ENCODE measurements at places on chromosomes 2 and 18. TPM values are rescaled to one million over a fixed set of nuclear protein-coding genes. Genes with fewer than 3 reads are reported as not detected.

The TRIM54 gene
- total RNA-seq, result 0.26 TPM

The STEAP3 gene
- total RNA-seq, result 18.9 TPM

The BABAM2 gene
- total RNA-seq, result 20.5 TPM

The ZNF396 gene
- 2.6 TPM for total RNA-seq

The AQP12A gene
- total RNA-seq, result 130 TPM

The GALNT14 gene
- 6.7 TPM for total RNA-seq

The SERPINB13 gene
- not detected for total RNA-seq

The HOXD13 gene
- total RNA-seq, result not detected

The TUBA4B gene
- not detected for total RNA-seq

The SLC14A1 gene
- 3.6 TPM for total RNA-seq

The UGT1A5 gene
- not detected for total RNA-seq

The RGPD3 gene
- total RNA-seq, result not detected

DNA sequence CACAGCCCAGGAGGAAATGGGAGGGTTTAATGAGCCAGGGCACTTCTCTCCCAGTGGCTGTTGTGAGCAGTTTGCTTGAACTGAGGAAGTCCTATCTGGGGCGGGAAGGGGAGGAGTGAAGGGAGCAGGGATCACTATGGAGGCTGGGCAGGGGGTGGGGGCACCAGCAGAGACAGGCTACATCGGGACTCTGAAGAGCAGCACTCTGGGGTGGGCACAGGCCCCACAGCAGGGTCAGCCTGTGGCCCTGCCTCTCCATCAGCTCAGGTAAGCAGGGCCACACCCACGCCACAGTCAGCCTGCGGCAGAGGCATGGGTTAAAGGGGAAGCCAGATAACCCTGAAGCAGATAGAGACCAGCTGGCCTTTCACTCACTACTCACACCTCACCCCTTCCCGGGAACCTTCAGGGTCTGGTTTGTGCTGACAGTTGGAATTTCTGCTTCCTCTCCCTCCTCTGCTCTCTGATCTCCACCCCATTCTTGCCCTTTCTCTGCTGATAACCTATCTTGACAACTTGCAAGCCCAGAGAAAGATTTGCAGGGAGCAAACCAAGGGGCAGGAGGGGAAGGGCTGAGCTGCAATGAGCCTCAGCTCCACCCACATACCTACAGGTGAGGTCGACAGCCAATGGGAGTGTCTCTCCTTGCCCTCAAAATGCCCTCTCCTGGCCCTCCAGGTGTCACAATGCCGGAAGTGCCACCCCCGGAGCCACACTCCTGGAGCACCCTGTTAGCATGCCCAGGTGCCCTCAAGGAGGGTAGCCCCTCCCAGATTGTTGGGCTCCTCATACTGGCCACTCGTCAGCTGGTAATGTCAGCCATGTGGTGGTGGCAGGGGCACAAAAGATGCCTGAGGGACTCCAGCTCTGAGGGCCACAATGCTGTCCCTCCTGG lies 3.7 kb downstream of the SIGLEC15 start:
- no peak overlapping the region for H3K27ac ChIP-seq
- no peak overlapping the region for H3K4me3 ChIP-seq
- H3K36me3 ChIP-seq, result no peaks in the 10 kb centered on the region
- DNase-seq, result no peak

- no peaks in the 10 kb centered on the region for H3K36me3 ChIP-seq
- DNase-seq, result no peak
- H3K27me3 ChIP-seq, result no peaks in the 10 kb centered on the region
- no peak overlapping the region for H3K27ac ChIP-seq
- no peaks in the 10 kb centered on the region for H3K4me1 ChIP-seq
These were observed 9.5 kb upstream of the BCL2L11 start for GRCh38 chr2:111111101-111111755.

GRCh38 chr18:21865043-21865442 lies 124.5 kb downstream of the MIB1 start:
- no peak overlapping the region for H3K27ac ChIP-seq
- peaks cover 1% of the 10 kb centered on the region for H3K36me3 ChIP-seq
- H3K4me3 ChIP-seq, result no peak overlapping the region
- no peaks in the 10 kb centered on the region for H3K27me3 ChIP-seq

GRCh38 chr2:179818546-179818945 lies 42.9 kb downstream of the ZNF385B start:
- H3K27me3 ChIP-seq, result no peaks in the 10 kb centered on the region
- H3K27ac ChIP-seq, result no peak overlapping the region
- H3K4me1 ChIP-seq, result no peaks in the 10 kb centered on the region
- no peak for DNase-seq
- no peak overlapping the region for H3K4me3 ChIP-seq
- no peaks in the 10 kb centered on the region for H3K36me3 ChIP-seq

DNA sequence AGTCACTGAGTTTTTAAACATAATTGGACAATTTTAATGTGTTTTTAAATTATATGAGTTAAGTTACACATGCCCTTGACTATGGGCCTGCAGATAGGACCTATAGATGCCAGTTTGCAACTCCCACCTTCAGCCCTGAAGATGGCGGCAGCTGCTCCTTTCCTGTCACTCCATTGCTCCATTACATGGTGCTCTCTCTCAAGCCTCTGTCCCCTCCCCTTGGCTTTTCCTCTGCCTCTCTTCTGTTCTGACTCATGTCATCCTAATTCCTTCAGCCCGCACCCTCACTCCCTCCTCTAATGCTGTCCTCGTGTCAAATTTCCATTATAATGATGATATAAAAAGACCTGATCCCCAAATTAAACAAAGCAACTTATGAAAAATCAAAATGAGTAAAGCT lies 133.7 kb upstream of the HNRNPA3 start:
- H3K36me3 ChIP-seq, result no peaks in the 10 kb centered on the region
- DNase-seq, result no peak
- H3K27ac ChIP-seq, result no peak overlapping the region

GRCh38 chr2:121562269-121563176 lies 31.8 kb downstream of the RNU4ATAC start:
- H3K27me3 ChIP-seq, result no peaks in the 10 kb centered on the region
- H3K27ac ChIP-seq, result no peak overlapping the region
- H3K36me3 ChIP-seq, result no peaks in the 10 kb centered on the region
- H3K4me1 ChIP-seq, result peaks cover 21% of the 10 kb centered on the region

DNA sequence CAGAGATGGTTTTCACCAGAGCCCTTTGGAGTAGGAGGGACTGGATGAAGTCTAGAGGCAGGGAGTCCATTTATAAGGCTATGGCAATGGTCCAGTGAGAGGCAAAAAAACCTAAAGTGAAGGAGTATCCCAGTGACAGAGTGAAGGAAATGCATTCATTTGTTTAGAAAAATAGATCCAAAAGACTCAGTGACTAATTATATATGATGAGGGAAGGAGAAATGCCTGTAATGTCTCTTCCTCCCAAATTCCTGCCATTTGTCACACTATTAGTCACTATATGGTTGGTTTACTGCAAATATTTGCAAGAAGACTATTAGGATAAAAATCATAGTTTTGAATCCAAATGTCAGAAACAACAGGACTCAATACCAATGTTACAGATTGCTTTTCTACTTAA lies 104.2 kb downstream of the ZNF521 start:
- DNase-seq, result no peak
- no peaks in the 10 kb centered on the region for H3K36me3 ChIP-seq
- H3K27me3 ChIP-seq, result no peaks in the 10 kb centered on the region
- H3K27ac ChIP-seq, result no peak overlapping the region
- H3K4me3 ChIP-seq, result no peak overlapping the region
- H3K4me1 ChIP-seq, result no peaks in the 10 kb centered on the region

DNA sequence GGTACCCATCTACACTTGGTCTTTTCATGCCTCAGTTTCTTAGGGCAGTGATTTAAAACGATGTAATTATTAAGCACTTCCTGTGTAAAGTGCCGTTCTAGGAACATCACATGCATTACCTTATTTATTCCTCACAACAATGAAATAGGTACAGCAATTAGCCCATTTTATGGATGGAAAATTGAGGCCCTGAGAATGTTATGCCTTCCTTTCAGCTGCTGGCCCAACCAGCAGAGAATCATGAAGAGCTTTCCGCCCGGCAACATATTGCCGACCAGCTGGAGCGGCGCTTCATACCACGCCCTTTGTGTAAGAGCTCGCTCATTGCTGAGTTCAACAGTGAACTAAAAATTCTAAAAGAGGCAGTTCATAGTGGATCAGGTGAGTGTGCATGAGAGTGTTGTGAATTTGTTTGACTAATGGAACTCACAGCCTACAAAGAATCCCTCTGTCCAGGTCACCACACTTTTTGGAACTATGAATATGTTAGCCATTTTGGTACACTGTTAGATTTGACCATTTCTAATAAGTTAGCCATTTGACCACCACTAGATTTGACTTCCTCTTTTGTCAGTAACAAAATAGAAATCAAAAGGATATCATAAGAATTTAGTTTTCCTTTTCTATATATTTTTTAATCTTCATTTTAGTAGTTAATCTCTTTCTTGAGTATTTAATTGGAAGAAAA lies 25.6 kb upstream of the RPE start:
- no peaks in the 10 kb centered on the region for H3K27me3 ChIP-seq
- no peak overlapping the region for H3K4me3 ChIP-seq
- DNase-seq, result no peak
- H3K36me3 ChIP-seq, result no peaks in the 10 kb centered on the region

GRCh38 chr2:222268311-222268990 lies 30.3 kb downstream of the PAX3 start:
- no peak overlapping the region for H3K4me3 ChIP-seq
- no peak for DNase-seq
- H3K4me1 ChIP-seq, result no peaks in the 10 kb centered on the region

DNA sequence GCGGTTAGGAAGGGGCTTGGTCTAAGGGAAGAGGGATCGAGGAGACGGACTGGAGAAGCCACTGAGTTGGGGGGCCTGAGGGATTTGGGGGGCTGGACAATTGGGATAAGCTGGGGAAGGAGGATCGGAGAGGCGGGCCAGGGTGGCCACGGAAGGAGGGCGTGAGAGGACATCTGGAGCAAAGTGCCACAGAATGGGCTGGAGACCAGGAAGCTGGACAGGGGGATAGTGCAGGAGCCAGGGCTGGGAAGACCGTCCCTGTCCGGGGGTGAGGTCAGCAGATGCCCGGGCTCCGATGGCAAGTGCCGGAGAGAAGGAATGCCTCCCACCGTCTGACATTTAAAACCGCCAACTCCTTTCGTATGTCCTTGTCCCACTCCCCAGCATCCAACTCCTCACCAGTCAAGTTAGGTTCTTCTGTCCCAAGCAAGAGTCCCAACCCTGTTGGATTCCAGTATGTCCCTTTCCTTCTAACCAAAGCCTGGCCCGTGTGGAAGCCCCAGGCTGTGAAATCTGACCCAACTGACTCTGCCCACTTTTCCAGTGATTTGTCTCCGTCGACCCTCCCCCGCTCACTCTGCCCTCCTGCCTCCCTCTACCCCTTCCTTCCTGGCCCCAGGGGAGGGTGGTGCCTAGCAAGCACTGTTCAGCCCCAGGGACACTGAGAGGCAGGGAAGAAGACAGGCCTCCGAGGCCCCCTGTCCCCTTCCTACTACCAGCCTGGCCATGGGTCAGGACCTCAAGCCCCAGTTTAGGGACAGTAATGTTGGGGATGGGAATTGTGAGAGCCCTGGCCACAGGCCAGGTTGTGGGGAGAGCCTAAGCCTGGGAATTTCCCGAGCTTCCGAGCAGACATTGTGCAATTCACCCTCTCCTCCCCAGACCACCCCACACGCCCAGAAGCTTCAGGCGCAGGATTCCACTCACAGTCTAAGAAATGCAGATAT lies 31.5 kb upstream of the TMBIM1 start:
- H3K27ac ChIP-seq, result peak overlapping the region; percentile 94
- peak overlapping the region; percentile 40 for H3K4me3 ChIP-seq
- peak; percentile 70 for DNase-seq
- peaks cover 28% of the 10 kb centered on the region for H3K4me1 ChIP-seq
- H3K36me3 ChIP-seq, result no peaks in the 10 kb centered on the region
- H3K27me3 ChIP-seq, result no peaks in the 10 kb centered on the region

DNA sequence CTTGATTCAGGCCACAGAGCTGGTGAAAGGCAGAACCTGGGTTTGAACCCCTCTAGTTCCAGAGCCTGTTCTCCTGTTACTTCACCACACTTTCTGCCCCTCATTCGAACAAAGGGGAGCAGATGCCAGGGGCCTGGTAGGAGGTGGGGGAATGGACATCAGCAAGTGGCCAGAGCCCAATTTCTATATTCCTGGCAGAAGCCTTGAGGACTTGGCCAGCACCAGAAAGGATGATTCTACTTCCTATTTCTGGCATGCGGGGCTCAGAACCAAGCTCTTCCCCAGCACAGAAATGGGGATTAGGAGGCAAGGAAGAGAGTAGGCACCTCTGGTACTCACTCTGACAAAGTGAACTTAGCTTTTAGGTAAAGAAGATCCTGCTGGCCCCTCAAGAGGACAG lies 49.3 kb downstream of the ADD2 start:
- H3K27me3 ChIP-seq, result no peaks in the 10 kb centered on the region
- DNase-seq, result no peak

DNA sequence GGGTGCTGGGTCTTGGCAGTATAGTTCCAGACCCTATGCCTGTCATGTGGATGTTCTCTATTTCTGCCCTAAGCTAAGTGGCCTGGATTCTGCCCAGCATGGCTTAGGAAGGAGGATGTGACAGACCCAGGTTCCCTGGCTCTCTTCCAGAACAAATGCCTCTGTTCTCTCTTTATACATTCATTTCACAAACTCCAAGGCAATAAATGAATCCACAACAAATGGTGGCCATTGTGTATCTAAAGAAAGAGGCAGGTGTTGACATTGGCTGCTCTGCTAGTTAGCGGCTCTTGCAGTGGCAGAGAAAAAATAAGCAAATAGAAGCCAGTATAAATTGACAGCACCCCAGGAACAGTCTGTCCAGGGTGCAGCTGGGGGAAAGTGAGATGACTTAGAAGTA lies 298.6 kb downstream of the SUCLG1 start:
- no peak overlapping the region for H3K27ac ChIP-seq
- H3K4me1 ChIP-seq, result no peaks in the 10 kb centered on the region
- DNase-seq, result no peak
- H3K36me3 ChIP-seq, result no peaks in the 10 kb centered on the region

- H3K36me3 ChIP-seq, result no peaks in the 10 kb centered on the region
- no peak overlapping the region for H3K27ac ChIP-seq
- H3K4me3 ChIP-seq, result no peak overlapping the region
- no peak for DNase-seq
These were observed 254.6 kb upstream of the ID2 start for GRCh38 chr2:8427211-8427610.

DNA sequence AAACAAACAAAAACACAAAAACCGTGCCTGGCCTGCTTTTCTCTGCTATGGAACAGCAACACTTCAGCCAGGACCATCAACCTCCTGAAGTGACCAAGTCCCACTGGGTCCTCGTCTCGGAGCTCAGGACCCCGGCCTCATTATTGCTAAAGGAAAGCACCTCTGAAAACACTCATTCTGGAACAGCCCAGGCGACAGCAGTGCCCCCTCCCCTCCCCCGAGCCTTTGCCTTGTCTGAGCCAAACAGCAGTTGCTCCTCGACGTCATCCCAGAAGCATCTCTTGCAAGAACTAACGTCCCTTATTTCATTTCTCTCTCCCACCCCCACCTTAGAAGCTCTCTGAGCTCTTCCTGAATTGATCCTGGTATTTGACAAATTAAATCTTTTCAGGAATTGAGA lies 27.4 kb downstream of the APCDD1 start:
- no peak for DNase-seq
- peaks cover 18% of the 10 kb centered on the region for H3K4me1 ChIP-seq
- H3K36me3 ChIP-seq, result no peaks in the 10 kb centered on the region
- no peak overlapping the region for H3K27ac ChIP-seq

DNA sequence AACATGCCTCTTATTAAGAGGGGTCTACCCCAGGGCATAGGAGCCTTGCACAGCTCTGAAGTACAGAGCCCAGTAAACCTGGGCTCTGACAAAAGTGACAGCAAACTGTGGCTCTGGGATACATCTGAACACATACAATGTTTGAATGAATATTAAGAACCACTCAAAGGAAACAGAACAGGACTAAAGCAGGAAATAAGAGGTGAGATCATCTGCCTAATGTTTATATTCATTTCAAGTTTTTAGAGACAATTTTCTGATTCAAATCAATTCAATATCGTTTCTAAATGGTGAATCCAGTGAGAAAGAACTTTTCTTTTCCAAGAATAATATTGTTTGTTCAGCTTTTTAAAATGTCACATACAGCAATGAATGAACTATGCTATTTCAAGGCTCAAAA lies 136.7 kb upstream of the CAVIN2 start:
- H3K36me3 ChIP-seq, result no peaks in the 10 kb centered on the region
- H3K27ac ChIP-seq, result no peak overlapping the region
